ENCODE measurements at places on chromosomes 2 and 18. TPM values are rescaled to one million over a fixed set of nuclear protein-coding genes. Genes with fewer than 3 reads are reported as not detected.

TUBB8B gene
- not detected for total RNA-seq

AGXT gene
- not detected for total RNA-seq

THUMPD2 gene
- total RNA-seq: 6.0 TPM

PAX3 gene
- not detected for total RNA-seq

GRCh38 chr2:99565227-99565626 is 75.4 kb upstream of the REV1 start:
- no peak for DNase-seq

- DNase-seq: no peak
Measured at GRCh38 chr18:2104620-2105462, 466.5 kb downstream of the METTL4 start.

GRCh38 chr2:55771612-55772011 is 78.0 kb upstream of the PNPT1 start:
- DNase-seq: no peak

DNA sequence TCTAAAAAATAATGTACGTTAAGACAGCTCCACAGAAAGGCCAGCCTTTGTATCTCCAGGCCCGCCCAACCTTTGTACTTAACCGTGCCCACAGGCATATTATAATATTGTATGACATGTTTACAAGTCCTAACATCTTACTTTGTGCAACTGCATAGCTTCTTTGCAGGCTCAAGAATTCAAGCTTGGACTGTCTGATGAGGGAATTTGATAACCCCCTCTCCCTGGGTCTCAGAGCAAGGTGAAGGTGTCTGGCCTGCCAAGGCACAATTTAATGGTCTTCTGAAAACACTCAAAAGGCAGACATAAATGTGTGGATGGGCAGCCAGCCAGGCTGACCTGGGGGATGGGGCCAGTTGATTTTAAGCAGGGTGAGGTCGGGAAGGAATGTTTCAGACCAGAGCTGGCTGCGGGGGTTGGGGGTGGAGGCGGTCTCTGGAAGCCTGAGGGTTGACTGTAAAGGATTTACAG is 732.7 kb upstream of the FANCL start:
- no peak for DNase-seq

DNA sequence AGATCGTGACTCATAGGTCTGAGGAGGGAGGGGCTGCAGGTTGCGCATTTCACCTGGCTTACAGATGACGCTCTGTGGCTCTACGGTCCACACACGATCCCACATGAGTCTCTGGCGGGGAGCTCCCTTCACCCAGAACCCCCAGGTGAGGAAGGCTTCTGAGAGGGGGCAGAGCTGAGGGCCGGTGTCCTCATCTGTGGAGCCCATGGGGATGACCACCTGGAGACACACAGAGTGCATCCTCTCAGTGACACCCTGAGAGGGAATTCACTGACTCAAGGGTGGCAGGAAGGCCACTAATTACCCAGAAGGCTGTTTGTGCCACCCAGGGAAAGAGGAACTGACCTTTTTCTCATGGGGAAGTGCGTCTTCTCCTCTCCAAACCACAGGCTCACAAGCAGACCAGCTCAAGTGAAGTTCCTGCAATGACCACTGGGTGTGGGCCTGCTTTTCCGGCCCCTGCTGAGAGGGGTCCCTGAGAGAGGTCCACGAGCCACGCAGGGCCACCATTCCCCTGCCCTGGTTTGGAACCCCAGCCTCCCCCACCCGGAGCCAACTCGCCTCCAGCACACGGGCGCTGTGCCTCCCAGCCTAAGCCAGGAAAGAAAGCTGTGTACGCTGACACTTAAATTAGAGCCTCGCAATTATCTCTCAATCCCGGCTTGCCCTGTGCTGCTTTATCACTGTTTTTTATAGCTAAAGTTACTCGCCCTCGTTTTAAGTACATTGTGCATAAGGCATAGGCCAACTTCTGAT is 114.1 kb downstream of the BCL11A start:
- no peak for DNase-seq

DNA sequence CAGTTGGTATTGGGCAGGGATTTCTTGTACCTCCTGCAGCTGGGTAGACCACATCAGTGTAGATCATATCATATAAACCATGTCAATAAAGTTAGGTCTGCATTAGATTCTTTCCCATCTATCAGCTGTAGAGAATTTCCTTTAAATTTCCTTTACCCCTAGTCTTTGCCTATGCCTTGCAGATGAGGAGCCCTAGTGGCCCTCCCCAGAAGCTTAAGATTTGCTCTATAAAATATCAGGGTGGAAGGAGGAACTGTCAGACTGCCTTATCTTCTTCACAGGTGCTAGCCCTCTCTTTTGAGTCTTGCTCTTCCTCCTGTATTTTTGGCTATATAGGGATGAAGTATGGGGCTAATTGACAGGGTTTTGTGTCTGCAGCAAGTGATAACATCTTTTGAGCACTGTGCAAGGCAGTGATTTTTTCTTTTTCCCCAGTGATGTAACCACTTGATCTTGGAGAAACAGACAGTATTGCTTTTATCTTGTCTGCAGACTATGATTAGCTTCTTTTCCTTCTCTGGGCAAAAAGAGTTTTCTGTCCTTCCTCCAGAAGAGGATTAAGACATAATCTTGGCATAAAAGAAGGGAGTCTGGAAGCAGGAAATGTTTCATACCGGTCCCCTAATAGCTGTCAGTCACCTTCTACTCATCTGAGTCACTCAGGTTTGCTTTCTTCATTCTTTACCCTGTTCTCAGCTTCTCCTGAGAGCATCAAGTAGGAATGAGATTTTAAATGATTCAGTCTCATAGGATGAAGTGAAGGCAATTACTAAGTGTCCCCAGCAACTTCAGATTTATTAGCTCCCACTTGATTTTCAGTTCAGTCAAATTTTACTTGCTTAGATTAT is 286.4 kb downstream of the CDH19 start:
- DNase-seq: no peak

GRCh38 chr2:187081461-187081860 is 232.5 kb upstream of the ZSWIM2 start:
- DNase-seq: no peak

DNA sequence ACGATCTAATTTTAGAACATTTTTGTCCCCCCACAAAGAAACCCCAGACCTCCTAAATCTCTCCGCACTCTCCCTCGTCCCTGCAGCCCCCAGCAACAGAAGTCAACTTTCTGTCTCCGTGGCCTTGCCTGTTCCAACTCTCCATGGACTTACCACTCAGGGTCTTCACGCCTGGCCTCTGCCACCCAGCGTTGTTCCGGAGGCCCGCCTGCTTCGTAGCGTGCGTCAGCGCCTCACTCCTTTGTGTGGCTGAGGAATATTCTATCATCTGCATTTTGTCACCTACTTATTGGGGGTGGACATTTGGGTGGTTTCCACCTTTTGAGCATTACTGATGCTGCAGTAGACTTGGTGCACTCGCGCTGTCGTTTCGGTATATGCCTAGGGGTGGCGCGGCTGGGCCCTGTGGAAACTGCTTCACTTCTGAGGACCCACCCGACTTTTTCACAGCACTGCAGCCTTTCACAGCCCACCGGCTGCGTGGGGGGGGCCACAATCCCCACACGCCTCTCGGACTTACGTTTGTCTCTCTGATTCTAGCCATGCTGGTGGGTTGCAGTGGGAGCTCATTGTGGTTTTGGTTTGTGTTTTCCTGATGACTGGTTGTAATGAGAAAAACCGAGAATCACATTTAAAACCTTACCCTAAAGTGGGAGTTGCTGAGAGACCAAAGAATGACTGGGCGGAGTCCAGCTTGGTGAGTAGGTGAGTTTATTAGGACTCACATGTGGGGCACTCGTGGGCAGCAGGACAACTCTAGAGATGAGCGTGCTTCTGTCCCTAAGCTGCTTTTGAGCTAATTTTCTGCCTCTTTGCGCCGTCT is 1.4 kb upstream of the HSBP1L1 start:
- no peak for DNase-seq

DNA sequence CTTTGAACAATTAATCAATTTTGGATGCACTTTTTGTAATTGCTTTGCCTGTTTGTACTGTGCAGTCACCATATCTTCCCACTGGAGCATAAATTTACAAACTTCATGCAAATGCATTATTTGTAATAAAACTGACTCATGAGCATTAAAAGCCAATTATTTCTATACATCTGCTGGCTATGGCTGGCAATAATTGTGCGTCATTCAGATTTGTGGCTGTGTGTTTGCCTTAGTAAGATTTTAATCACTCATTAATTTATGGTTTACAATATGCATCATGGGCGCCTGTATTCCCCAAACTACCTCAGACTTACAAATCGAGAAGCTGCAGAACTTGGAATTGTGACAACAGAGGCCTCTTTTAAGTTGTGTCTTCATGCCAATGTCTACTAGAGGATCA is 132.4 kb upstream of the TRIB2 start:
- DNase-seq: no peak

GRCh38 chr2:65199166-65199565 is 28.5 kb upstream of the ACTR2 start:
- DNase-seq: no peak

DNA sequence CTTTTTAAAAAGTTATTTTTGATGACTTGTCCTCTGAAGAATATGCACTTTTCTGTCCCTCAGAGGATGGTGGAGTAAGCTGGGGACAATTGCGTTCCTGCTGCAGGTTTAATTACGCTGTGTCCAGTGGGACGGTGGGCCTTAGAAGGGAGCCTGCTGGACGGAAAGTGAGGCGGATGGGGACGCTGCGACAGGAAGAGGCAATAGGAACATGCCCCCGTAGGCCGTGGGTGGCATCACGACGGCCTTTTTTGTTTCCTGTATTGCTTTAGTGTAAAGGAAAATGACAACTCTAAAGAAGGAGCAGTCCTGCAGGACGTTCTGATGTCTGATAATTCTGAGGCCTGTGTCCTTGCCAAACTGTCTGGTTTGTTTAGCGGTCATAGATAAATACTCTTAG is 121.6 kb downstream of the NFATC1 start:
- DNase-seq: no peak

DNA sequence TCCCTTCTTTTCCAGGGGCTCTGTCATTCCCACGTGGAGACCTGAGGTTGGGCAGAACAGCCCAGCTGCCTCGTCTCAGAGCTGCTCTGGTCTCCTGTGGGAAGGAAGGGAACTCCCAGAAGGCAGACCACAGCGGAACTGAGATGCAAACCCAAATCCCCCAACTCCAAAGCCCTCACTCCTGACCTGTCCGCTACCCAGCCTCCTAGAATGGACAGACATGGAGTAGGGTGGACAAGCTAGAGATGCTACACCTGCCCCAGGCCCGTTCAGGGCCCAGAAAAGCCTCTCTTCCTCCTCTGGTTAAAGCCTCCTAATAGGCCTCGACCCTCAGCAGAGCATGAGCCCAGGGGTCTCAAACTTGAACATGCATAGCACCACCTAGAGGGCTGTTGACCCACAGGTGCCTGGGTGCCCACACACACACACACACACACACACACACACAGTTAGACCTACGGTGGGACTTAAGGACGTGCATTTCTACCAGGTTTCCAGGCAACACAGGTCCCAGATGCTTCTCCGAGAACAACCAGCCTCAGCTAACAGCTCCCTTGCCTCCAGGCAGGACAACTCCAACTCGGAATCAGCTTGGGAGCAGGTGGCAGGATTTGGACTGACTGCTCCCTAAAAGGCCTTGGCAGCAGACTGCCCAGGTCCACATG is 93.5 kb downstream of the TNS1 start:
- no peak for DNase-seq

All from glomerular endothelial cell (primary cell).